LHCN-M2 (cell line): ENCODE measurements at places on chromosomes 12 and 14. TPM values are rescaled to one million over a fixed set of nuclear protein-coding genes. Genes with fewer than 3 reads are reported as not detected.

GRCh38 chr12:124720004-124720680, 143.5 kb downstream of the SCARB1 start:
- DNase-seq: peak; percentile 75

- DNase-seq: peak; percentile 25
These were observed 12.3 kb downstream of the KCTD10 start for GRCh38 chr12:109464642-109465351.

Gene KRT75
- total RNA-seq: not detected in 2 replicates

Gene RIMBP2
- not detected in 2 replicates for total RNA-seq

Gene NOXRED1
- 0.06 TPM in 1 of 2 replicates, not detected in the other for total RNA-seq

Gene GRIN2B
- not detected in 2 replicates for total RNA-seq

- DNase-seq: no peak
These were observed 836.7 kb upstream of the FOXG1 start for GRCh38 chr14:27929797-27930347.

Gene SETD1B
- total RNA-seq: 2.2 and 2.9 TPM in 2 replicates

DNA sequence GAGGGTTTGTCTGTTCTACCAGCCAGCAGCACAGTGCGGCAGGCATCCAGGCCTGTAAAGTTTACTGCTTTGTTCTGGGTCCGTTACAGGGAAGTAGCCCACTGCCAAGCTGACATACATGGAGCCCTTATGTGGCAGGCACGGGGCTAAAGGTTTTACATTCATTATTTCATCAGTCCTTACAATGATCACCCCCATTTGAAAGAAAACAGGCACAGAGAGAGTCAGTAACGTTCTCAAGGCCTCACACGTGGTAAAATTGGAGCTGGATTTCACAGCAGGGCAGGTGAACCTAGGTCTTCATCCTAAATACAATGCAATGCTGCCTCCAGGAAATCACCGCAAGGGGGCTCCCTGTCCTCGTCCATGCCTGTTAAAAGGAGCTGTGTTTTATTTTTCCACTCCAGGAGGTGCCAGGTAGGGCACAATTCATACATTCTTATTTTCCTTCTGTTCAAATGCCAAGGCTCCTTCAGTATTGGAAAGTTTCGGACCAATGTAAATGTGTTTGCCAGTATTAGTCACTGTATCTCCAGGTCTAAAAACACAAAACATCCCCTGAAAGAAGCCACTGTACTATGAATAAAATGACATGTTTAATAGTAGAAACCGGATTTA, 172.2 kb upstream of the GZMB start:
- DNase-seq: peak; percentile 43

DNA sequence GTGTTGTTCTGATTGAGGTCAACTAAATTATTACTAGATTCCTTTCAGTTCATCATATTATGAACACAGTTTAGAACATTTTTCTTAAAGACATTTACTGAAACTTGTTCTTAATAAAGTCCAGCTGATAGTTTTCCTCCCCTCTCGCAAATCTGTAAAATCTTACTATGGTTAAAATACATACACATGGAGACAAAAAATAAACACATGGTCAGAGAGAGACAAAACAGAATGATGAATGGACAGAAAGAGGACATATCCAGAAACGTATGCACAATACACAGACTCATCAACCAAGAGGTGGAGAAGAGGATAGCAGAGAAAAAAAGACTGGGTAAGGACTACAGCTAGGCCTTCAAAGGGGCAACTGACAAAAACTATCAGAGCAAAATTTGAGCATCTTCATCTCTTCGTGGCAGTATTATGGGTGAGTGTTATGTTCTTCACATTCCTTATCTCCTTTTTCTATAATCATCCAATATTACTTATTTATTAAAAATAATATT, 38.4 kb downstream of the EEA1 start:
- DNase-seq: no peak

Gene NEMF
- total RNA-seq: 37.3 and 49.0 TPM in 2 replicates

Gene MORN3
- total RNA-seq: 0.06 TPM in 1 of 2 replicates, not detected in the other

Gene SLC4A8
- total RNA-seq: 2.7 and 3.1 TPM in 2 replicates

Gene FOXG1
- not detected in 2 replicates for total RNA-seq

GRCh38 chr12:45621703-45622102, 107.8 kb upstream of the ARID2 start:
- no peak for DNase-seq

Gene EFS
- total RNA-seq: not detected in 2 replicates

Gene CFAP54
- 1.1 and 3.4 TPM in 2 replicates for total RNA-seq

Gene CACNB3
- total RNA-seq: 29.4 and 30.0 TPM in 2 replicates

GRCh38 chr14:64811676-64812075, 68.0 kb downstream of the SPTB start:
- no peak for DNase-seq

Gene TMEM119
- total RNA-seq: 0.80 and 1.9 TPM in 2 replicates

Gene P2RX2
- not detected in 2 replicates for total RNA-seq

GRCh38 chr14:67396381-67396970, 15.5 kb downstream of the PLEK2 start:
- DNase-seq: peak; percentile 17

Gene LRP1-AS
- total RNA-seq: not detected in 2 replicates

GRCh38 chr12:132942611-132943010, 13.5 kb downstream of the ZNF605 start:
- DNase-seq: no peak
